Stimulated activated CD8-positive, alpha-beta memory T cell treated with anti-CD3 and anti-CD28 coated beads, Interleukin-15, amount 100 ng/mL, for 4 hours (primary cell): ENCODE measurements at places on chromosomes 4 and X.

GRCh38 chr4:38529189-38530115, 134.5 kb upstream of the KLF3 start:
- DNase-seq, result no peak

DNA sequence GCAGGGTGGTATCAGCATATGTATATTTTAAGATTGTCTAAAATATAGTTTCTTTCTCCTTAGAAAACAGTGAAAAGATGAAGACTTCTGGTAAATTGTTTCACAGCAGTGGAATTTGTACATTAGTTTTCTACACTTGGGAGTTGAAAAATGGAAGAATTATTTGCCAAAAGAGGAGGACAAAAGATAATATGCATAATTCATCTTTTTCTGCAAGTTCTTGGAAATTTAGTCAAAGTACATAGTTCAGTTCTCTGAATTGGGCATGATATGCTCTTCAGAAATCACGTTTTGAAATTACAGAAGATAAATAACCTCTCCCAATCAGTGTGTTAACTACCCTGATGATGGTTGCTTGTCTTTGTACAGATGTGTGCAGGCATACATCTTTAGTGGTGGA, 47.0 kb downstream of the RBPJ start:
- no peak for DNase-seq

- DNase-seq, result no peak
Measured at GRCh38 chr4:137393044-137393443, 139.2 kb downstream of the PCDH18 start.

DNA sequence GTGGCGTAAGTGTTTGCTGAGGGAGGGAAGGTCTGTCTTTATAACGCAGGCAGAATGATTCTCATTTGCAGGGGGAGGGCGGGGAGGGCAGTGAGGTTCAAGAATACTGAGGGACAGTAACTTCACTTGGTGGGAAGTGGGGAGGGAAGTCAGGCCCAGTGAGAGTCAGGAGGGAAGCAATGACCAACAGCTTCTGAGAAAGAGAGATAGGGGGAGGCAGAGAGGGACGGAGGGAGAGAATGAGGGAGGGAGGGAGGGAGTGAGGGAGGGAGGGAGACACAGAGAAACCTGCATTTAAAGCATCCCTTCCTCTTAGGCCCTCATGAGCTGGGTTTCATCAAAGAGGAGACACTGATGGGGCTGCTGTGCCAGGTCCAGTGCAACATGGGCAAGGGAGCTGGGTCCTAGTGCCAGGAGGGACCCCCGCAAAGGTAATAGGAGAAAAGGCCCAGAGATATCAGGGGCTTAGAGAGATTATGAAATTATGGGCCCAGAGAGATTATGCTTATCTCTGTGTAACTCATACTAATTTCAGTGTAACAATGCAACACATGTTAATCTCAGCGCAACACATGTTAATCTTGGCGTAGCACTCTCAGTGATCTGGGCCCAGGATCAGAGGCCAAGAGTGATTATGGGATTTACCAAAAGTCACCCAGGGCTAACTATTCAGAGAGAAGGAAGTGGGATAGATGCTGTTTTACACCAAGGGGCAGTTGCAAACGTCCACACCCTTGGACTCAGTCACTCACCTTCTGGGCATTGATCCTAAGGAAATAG, 112.1 kb downstream of the DRD5 start:
- DNase-seq, result no peak

GRCh38 chr4:110617646-110618580, 5.0 kb downstream of the PITX2 start:
- DNase-seq, result no peak

DNA sequence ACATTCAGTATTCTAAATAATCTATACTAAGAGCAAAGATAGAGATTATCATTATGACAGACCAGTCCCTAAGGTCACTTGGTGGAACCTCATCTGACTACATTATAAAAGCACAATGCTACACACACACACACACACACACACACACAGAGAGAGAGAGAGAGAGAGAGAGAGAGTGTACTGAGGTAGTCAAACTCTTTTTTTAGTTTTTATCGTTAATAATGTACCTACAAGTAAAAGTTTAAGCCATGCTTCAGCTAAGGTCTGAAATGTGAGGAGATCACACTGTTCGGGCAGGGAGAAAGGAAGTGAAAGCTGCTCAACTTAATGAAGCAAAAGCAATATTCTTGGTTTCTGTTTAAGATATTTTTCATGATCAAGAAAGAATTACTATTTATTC, 75.8 kb upstream of the CCDC160 start:
- no peak for DNase-seq

DNA sequence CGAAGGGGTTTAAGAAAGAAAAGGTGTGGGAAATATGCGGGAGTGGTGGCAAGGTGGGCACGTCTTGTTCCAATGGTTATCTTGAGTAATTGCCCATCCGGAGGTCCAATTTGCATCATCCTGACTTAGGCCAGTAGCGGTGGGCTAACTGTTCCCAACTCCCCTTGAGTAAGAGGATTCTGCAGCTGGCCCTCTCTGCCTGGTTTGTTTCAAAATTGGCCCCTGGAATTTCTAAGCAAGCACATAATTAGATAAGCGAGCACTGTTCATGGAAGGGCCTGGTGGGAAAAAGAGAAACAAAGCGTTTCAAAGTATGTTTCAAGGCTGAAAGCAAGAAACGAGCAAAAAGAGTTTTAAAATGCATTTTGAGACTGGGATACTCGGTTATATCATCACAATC, 198.2 kb downstream of the CEP135 start:
- DNase-seq, result no peak

DNA sequence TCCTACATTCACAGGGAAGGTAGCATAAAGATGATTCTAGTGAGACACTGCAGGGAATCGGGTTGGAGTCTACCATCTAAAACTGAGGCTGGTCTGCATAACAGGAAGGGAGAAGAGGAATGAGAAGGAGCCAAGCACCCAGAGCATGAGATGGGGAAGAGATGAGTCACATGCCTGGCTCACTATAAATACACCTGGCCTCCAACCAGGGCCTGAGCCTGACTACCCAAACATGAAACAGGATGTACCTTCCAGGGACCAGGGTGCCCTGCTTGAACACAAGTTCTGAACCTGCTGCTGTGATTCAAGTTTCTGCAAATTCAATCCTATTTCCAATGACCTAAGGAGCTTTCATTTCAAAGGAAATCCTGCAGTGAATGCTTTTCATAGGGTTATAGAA, 24.9 kb downstream of the CD99L2 start:
- DNase-seq, result no peak

GRCh38 chr4:28357990-28358389, 1497.3 kb downstream of the STIM2 start:
- DNase-seq, result no peak

- DNase-seq, result no peak
Measured at GRCh38 chrX:25025615-25026014, 9.8 kb upstream of the ARX start.

DNA sequence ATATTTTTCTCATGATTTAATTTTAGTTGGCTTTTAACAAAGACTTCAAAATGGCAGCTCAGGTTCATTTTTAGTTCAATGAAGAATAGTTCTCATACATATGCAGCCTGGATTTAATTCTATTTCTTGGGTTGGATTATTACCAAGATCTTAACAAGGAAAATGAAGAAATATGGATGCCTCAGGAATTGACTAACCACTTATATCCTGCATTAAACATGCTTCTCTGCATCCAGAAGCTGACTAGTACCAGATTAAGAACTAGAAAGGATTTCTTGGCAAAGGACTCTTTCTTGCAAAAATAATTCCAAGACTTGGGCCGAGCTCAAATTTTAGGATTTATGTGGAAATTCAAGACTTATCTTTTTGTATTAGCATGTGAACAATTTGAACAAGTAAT, 5.6 kb upstream of the KLHL2 start:
- DNase-seq, result no peak

- peak; percentile 20 for DNase-seq
Measured at GRCh38 chr4:152534541-152535359, 1.1 kb downstream of the FBXW7 start.

DNA sequence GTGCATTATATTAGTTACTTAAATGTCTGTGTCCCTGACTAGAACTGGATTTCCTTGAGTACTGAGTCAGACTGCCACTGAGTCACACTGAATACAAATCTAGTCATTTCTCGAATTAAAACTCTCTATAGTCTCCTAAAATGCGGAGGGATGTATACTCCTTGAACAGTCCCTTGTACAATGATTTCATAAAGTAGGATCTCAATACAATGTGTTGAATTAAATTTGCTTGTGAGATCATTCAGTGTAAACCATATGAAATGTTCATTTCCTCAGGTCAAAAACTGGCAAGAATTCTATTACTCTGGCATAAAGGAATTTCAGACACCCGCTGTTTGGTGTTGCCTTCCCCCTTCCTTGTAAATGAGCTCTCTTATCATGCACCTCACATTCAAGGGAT, 17.5 kb upstream of the FAM241A start:
- DNase-seq, result no peak

- no peak for DNase-seq
Measured at GRCh38 chr4:83677656-83678055, 141.7 kb downstream of the GPAT3 start.

GRCh38 chrX:42131856-42132255, 208.5 kb upstream of the CASK start:
- DNase-seq, result no peak

DNA sequence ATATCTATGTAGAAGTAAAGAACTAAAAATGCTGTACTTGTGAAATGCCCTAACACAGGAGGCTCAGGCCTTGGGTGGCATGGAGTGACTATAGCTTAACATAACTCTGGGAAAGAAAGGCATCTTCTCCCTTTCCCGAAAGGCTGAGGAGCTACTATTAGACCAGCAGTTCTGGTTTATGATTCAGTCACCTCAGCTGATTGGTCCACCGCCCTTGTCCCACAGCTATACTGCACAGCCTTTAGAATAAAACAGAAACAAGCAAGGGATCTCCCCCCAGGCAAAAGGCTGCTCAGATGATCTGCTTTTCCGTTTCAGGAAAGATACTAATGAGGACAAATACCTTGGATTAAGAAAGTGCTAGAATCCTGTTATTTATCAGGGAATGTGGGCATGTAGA, 171.3 kb downstream of the SNCA start:
- no peak for DNase-seq

DNA sequence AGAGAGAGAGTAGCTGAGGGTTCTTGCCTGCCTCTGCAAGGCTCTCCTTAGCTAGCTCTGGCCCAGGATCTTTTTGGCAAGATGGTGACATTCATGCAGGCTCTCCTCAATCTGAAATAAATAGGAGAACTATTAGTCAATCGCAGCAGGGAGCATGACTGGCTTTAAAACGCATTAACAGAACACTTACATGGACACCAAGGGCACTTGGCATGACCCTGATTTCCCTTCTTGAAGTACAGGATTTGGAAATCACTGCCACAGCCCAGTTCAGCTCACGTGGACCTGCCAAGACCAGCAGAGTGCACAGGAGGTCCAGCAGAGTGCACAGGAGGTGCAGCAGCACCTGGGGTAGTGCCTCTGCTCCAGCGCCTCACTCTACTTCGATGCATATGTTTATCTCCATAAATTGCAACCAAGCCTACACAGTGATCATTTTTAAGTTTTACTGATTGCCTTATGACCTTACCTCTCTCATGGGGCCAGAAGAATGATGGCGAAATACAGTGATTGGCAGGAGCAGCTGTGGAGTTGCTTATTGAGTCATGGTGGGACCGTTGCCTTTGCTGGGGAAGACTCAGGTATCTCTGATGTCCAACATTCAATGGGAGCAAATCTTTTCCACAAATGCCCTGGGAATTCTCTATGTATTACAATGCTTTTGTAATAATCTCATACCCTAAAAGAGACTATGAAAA, 122.4 kb downstream of the SYNPO2 start:
- no peak for DNase-seq

DNA sequence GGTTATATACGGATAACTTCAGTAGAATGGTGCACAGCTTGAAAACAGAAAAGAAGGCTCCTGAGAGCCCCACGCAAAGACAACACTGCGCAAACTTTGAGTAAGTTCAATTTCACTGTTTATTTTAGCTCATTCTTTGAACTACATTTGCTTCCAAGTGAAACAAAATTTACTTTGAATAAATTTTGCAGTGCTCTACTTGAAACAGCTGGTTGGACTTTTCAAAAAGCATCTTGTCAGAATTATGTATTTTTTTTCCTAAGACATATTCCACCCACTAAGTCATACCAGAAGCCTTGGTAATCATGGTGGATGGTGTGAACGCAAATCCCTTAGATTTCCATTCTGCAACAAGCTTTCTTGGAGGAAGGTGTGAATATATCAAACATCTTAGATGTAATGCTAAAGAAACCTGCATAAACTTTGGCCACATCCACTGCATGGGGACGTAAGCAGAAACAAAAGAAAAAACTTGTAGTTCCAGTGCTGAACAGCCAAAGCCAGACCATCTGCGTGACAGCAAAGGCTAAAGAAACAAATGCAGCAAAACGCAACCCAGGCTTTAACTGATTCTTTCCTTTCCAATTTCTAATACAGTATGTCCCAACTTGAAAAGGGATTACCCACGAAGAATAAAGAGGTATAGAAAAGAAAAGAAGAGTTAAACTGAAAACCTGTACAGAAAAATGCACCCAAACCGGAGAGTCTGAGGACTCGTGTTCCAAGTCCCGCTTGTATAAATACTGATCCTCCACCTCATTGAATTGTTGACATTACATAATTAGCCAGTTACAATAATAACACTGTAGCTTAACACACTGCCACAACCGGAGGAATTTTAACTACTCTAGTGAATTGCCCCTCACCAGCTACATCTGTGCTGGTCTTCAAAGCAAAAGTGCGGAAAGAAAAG, 90.9 kb downstream of the SH3RF1 start:
- DNase-seq, result no peak

DNA sequence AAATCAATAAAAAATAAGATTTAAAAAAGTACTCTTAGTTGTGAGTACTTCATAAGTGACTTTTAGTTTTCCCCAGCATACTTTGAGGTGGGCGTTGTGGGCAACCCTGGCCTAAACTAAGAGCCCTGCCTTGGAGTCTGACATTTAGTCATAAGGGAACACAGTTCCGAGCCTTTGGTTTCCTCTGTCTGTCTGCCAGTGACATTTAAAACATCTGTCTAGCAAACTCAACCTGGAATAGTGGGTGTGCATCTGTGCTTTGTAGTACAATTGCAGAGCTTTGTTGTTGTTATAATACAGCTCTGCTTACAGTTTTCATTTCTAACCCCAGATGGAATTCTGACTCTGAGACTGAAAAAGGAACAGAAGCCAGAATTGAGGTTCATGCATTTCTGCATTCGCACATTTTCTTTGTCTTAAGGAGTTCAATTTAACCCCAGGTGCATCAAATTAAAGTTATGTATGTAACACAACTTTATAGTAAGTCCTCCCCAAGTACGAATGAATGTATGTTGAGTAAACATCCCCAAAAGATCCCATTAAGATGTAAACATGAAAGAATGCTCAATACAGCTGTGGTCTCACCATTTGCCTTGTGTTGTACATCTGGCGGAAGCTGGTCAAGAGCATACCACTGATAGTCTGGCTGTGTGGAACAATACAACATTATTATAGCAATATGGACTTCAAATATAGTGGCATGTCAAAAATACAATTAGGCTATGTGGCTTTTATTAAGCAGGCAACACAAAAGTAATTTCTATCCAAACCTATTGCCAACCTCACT, 25.9 kb downstream of the TNIP3 start:
- DNase-seq, result peak; percentile 18

DNA sequence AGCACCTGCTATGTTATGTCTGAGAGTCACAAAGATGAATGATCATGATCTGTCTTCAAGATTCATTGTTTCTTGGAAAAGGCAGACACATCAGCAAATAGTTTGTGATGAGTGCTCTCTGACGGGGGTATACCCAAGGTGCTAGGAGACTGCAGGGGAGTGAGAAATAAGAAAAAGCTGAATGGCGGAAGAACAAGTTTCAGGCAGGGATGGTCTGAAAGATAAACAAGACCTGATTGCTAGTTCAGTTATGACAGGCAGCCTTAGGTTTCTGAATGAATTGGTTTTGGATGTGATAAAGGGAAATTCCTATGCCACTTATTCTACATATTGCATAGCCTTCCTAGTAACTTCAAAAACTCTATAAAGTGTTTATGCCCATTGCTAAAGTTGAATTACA, 327.0 kb upstream of the DKK2 start:
- no peak for DNase-seq
